Transverse colon (tissue), 4 donors: ENCODE measurements at places on chromosomes 5 and 9.

GRCh38 chr5:112036206-112036605 lies 279.2 kb upstream of the NREP start:
- no peak for DNase-seq

DNA sequence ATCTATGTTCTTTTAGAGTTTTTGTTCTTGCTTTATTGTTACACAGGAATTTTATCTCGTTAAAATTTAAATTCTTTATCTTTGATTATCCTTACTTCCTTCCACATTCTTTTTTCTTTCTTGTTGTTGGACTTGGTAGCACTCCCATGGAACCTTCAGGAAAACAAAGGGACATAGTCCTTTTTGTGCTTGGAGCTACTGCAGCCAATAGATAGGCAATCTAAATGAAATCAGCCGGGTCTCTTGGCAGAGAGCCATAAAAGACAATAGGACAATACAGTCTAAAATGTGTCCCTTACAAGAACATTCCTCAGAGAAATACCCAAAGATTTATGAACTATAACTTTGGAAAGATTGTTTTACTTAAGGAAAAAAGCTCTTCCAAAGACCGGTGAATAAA lies 548.1 kb upstream of the C9orf72 start:
- no peak for DNase-seq

DNA sequence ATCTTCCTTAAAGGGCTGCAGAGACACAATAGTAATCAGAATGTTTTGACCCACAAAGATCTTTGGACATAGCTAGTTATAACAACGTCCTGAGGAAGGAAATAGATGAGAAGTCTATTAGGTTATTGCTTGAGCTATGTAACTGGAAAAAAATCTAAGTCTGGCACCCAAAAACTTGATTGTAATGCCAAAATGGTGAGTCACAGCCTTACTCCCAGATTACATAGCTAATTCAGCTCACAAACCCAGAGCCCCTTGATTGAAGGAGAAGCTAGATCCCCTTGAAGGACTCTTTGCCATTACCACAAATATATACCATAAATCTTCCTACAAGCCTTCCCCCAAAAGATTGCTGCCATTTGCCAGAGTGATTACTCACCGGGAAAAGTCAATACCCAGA lies 341.8 kb upstream of the KIF2A start:
- no peak for DNase-seq

- DNase-seq: no peak
Measured at GRCh38 chr5:52709167-52709925, 78.4 kb upstream of the ITGA1 start.

GRCh38 chr5:1324719-1325190 lies 20.1 kb downstream of the CLPTM1L start:
- no peak for DNase-seq

DNA sequence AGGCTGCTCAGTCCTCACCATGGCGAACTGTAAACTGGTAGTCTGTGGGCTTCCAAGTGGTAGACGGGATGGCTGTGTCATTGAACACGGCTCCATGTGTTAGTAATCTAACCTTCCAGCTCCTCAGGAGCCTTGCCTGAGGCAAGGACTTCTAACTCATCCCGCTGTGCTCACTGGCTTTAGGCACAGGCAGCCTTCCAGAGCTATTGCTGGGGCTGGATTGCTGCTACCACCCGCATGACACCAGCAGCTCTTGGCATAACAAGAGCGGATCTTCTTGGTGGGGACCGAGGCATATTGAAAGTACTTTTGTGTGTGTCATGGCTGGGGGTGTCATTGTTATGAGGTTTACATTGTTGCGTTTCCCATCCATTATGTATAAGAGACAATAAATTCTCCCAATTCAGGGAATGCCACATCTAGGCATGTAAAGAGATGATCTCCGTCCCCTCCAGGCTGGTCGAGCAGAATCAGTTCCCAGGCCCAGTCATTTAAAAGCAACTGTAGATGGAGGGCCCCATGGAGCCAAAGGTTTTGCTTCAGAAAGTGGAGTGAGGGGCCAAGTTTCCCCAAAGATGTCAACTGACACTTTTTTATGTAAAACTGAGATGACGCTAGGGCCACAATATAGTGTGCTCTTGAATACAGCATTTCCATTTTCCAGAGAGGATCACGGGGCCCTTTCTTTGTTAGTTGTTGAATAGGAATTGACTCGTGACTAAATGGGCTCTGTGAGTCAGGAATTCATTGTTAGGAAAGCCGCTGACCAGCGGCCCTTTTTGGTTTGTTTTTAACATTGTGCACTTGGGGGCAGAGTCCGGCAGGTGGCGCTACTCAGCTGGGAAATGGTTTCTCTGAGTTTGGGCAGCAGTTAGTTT lies 759.5 kb downstream of the TAF11L14 start:
- DNase-seq: peak; percentile 63

- no peak for DNase-seq
Measured at GRCh38 chr5:116479776-116480675, 94.6 kb downstream of the SEMA6A start.

- DNase-seq: no peak
Measured at GRCh38 chr5:52063186-52063585, 679.9 kb downstream of the ISL1 start.

DNA sequence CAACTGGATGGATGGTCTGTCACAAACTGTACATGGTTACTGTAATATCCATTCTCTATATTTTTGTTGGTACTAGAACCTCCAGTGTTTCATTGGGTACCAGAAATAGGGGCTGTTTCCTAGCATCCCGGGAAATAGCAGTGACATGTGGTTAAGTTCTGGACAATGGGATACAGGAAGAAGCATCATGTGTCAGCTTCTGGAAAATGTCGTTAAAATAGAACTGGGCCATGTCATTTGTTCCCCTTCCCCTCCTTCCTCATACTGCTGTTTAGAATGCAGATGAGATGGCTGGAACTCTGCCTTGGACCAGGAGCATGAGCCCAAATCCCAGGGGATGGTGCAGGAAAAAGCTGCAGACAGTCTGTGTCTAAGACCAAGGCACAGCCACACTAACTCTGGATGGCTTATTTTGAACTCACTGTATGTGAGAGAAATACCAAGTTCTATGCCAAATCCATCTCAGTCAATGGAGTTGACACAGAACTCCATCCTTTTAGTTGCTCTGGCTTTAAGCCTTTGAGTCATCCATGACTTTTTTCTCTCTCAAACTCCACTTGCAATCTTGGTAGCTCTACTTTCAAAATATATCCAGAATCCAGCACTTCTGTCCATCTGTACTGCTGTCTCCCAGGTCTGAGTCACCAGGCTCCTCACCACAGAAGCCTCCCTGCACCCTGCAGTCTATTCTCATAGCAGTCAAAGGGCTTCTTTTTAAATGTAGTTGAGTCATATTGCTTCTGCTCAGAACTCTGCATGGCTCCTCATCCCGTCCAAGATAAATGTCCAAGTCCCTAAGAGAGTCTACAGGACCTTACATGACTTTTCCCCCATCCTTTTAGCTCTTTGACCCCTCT lies 184.2 kb downstream of the NSG2 start:
- no peak for DNase-seq
